Stimulated activated naive CD8-positive, alpha-beta T cell treated with anti-CD3 and anti-CD28 coated beads, Interleukin-15, Interleukin-2, amounts not matched to agents 100 U/mL and 50 U/mL, for 24 hours (primary cell): ENCODE measurements at places on chromosomes 7 and 10.
A peak's percentile ranks its signal among the peaks of the same experiment; 100 is the strongest.

GRCh38 chr10:3769556-3769955, 15.5 kb downstream of the KLF6 start:
- DNase-seq, result no peak

- no peak for DNase-seq
These were observed 59.4 kb downstream of the SHH start for GRCh38 chr7:155752756-155753445.

DNA sequence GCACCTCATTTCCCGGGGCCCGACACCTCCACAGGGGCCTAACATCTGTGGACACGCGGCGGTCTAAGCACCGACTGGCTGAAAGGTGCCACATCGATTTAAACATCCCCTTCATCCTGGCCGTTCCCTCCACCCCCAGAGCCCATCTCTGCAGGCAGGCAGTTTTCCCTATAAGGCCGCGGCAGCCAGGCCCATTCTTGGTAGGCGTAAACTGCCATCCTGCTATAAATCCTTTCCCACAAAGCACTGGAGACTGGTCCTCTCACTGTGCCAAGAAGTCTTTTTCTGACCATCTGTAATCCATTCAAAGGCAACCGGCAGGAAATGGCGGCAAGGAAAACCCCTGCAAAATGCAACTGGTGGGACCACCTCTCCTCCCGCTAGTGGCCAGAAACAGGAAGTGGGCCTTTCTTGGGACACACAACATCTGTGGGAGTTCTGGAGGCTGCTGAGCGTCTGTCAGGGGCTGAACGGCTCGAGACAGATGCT, 22.4 kb downstream of the ATXN7L1 start:
- no peak for DNase-seq

- no peak for DNase-seq
These were observed 11.4 kb downstream of the BUB3 start for GRCh38 chr10:123165445-123166072.

GRCh38 chr10:78549140-78549935, 515.7 kb downstream of the RPS24 start:
- DNase-seq, result no peak

DNA sequence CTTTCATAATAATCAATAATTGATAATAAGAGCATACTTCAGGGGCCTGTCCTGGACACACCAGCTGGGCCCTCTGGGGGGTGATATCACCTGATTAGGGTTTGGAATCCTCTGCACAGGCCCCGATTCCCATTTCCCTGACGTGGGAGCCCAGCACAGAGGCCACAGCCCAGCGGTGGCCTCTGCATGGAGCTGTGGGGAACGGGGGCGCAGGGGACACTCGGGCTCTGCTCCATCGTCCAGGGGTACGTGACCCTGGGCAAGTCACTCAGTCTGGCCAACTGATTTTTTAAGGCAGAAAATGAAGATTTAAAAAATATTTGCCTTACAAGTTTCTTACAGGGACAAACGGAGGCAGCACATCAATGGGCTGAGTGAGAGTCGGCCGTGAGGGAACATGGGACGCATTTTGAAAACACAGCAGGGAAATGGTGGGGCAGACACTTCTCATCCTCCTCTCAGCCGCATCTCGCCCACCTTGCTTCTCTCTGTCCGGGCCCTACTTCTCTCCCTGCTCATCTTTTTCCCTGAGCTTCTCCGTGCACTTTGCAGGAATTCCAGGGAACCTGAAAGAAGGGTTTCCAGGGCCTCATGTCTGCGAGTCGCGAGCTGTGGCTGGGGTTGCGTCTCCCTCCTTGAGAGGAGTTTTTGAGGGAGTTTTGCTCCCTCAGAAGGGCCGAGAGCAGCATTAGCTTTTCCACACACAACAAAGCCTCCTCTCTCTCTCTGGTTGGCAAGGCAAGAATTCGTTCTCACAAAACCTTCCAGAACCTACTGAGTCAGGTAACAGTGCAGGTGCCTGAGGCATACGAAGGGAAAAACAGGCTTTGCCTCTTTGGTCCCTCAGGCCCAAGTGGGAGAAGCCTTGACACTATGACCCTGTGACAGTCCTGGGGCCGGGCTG, 312.0 kb downstream of the WDR37 start:
- no peak for DNase-seq

GRCh38 chr7:13542451-13542850, 447.0 kb downstream of the ETV1 start:
- DNase-seq, result no peak

DNA sequence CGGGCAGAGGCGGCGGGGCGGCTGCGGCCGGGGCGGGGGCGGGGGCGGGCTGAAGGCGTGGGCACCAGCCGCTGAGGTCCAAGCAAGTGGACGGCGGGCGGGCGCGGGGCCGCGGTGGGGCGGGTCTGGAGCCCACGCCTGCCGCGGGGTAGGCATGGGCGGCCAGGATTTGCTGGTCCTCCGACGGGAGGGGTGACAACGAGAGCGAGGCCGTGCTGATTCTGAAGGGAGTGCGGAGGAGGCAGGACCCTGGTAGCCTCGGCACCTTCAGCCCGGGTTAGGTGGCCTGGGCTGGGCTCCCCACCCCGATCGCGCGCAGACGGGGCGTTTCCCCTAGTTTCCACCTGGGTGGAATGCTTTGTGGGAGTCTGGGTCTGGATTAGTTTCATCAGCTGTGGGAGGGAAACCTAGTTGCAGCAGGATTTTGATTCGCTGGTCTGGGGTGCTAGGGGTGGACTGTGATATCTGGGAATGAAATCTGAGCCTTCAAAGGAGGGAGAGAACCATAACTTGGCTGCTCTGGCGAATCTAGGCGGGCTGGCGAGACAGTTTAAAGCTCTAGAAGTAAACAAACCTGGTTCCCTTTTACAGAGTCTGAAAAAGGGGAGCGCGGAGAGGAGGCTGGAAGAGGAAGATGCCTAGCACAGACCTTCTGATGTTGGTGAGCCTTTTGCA, 609 bp downstream of the SGPL1 start:
- peak; percentile 47 for DNase-seq

GRCh38 chr7:50267525-50268041, 36.9 kb upstream of the IKZF1 start:
- no peak for DNase-seq

GRCh38 chr10:22619101-22619500, 95.3 kb downstream of the PIP4K2A start:
- DNase-seq, result no peak

DNA sequence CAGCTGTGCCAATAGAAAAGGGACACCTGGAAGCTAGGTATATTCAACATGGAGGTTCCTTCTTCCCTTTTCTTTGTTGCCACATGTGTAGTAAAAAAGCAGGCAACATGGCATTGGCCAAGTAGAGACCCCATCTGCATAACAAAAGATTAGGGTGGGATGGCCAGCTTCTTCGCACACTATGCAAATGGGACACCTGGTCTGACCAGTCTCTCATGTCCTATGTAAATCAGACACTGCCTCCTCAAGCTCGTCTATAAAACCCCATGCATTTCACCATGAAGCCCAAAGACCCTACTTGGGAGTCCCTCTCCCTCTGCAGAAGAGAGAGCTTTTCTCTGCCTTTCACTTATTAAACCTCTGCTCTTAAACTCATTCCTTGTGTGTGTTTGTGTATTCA, 53.9 kb downstream of the MYL10 start:
- no peak for DNase-seq

DNA sequence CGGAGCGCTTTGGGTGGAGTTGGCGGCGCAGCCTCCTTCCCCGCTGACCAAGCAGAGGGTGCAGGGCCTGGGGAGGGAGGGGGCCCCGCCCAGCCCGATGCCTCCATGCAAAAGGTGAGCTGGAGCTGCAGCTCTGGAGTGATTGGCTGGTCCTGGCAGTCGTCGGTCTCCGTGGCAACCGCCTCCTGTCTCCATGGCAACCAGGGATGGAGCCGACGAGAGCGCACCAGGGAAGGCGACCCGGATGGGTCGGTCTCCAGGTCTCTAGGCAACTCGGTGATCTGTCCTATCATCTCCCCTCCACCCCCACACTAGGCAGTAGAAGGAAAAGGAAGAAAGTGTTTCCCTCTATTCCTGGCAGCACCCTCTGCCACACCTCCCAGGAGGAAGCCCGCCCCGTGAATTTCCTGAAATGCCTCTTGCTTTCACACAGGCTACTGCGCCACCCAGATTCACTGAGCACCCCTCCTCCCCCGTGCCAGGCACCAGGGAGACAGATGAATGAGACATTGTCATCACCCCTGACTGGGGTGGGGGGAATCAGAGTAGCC, 647 bp upstream of the NACAD start:
- DNase-seq, result peak; percentile 77

DNA sequence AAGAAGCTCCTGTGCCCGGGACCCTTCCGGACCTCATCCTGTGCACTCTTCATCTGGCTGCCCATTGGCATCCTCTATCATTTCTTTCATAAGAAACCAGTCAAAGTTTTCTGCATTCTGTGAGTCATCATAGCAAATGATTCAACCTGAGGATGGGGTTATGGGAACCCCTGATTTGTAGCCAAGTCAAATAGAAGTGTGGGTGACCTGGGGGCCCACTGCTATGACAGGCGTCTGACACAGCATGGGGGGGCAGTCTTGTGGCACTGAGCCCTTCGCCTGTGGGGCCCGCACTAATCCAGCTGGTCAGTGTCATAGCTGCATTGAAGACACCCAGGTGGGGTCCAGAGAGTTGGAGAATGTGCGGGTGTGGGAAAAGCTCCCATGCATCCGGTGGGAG, 230.4 kb downstream of the USP6NL start:
- DNase-seq, result peak; percentile 30

DNA sequence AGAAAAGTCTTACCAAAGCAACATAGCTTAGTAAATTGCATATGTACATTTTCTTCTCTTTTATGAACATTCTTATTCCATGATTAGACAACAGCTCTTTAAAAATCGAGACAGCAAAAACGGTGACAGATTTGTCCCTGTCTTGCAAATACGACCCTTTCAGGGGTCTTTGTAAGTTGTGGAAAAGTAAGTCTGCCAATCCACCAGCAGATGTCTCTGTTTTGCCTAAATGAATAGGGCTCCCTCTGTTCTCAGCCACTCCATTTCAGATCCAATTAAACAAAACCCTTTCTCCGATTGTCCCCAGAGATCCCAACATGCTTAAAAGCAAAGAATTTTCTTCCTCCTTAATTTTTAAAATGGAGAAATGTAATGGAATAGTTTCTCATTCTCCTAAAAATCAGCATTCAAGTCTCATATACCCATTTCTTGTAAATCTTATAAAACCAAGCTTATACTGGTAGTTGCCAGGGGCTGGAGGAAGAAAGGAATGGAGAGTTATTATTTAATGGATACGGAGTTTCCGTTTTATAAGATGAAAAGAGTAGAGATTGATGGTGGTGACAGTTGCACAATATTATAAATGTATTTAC, 61.0 kb upstream of the NFE2L3 start:
- DNase-seq, result no peak

DNA sequence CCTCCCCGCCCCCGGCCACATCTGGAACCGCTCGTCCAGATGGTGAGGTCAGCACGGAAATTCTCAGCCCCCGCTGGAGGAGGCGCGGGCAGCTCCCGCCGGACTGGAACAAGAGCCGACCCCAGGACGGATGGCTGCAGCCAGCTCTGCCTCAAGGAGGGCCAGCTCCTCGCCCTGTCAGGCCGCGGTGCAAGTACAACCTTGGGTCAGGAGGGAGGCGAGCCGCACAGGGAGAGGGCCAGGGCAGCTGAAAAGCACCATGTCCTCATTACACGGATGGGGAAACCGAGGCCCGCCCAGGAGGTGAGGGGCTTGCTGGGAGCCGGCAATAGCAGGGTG, 3.8 kb upstream of the GRIFIN start:
- no peak for DNase-seq

DNA sequence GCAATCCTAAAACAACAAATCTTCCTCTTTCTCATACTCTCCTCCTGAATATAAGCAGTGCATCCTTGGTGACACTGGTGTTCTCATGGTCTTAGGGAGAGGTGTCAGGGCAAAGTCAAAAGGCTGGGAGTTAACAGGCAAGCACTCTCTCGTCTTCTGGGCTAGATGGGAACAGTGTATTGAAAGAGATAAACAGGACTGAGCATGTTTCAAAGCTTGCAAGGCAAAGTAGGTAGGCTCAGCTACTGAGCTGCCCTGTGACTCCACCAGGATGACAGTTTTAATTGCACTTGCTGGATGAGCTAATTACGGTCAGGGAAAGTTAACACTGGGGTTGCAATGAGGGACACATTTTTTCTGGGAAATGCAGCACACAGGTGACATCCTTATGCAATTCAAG, 554.9 kb upstream of the NRP1 start:
- DNase-seq, result no peak

GRCh38 chr10:126092366-126093215, 196.2 kb downstream of the FANK1 start:
- DNase-seq, result no peak

GRCh38 chr10:83555264-83555663, 584.0 kb upstream of the GHITM start:
- DNase-seq, result no peak

DNA sequence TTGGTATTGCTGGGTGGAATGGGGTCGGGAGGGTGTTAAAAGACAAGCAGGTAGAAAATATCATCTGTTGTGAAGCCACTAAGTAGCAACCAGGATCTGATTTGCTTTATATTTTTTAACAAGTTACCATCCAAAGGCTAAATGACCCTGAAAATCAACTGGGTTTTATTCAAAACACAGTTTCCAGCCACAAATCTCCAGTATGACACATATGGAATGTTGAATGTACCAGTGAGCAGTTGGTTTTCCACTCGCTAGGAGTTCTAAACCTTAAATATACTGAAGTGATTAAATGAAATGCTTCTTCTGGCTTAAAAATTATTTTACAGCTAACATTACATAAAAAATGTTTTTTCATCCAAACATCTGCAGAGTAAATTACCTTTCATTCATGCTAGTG, 112.5 kb downstream of the PDE1C start:
- no peak for DNase-seq

DNA sequence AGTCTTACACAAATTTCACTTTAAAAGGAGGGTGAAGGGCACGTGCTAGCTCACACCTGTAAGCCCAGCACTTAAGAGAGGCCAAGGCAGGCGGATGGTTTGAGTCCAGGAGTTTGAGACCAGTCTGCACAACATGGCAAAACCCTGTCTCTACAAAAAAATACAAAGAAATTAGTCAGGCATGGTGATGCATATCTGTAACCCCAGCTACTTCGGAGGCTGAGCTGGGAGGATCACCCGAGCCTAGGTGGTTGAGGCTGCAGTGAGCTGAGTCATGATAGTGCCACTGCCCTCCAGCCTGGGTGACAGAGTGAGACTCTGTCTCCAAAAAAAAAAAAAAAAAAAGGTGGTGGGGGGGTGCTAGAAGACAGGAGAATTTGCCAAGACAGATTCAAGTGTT, 237.3 kb upstream of the KLF14 start:
- peak; percentile 72 for DNase-seq

- no peak for DNase-seq
These were observed 318.5 kb downstream of the GPR158 start for GRCh38 chr10:25493122-25493893.

DNA sequence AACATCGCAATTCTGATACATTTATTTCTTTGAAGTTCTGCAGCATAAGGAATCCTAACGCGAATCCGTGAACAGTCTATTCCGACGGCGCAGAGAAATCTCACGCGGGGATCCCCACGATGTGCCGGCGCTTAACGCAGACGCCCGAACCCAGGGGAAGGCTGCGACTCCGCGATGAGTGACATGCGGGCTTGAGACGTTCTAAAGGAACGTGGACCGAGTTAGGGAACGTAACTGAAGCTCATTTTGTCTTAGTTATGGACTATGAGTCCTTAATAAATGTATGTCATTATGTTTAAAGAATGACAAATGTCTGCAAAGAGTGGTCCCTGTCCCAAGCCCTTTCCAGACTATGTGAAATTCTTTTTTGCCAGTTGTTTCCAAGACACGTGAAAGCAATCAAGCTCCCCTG, 995 bp upstream of the PARD3 start:
- DNase-seq, result no peak

- DNase-seq, result peak; percentile 55
These were observed 112.0 kb downstream of the NEURL1 start for GRCh38 chr10:103605359-103606096.

- DNase-seq, result no peak
These were observed 5.7 kb upstream of the MSS51 start for GRCh38 chr10:73439055-73439454.
